ENCODE measurements at places on chromosomes 11 and 22. TPM values are rescaled to one million over a fixed set of nuclear protein-coding genes. Genes with fewer than 3 reads are reported as not detected.

DNA sequence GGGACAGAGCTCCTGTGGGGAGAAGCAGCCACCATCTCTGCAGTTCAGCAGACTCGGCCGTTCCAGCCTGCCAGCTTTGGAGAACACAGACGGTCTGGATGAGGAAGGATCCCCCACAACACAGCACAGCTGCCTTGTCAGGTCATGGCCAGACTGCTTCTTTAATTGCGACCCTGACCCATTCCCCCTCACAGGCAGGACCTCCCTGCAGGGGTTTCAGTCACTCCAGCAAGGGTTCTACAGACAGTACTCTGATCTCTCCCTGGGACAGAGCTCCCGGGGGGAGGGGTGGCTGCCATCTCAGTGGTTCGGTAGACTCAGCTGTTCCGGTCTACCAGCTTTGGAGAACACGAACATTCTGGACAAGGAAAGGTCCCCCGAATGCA lies 173.5 kb downstream of the TTC28 start:
- no peak for DNase-seq

DNA sequence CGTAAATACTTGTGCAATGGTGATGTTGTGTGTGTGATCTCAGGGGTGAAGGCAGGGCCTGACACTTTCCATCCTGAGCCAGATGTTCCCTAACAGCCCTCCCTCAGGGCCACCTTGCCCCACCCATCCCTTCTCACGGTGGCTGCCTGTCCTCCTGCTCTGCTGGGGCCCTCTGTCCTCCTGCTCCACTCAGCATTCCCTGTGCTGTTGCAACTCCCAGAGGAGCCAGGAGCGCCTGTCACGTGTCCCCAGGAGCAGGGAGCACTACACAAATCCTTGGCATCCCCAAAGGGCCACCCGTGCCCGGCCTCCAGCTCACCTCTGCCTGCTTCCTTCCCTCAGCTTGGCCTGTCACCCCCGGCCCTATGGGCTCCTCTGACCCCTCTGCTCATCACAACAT lies 10.2 kb upstream of the CSNK1E start:
- DNase-seq, result no peak

GRCh38 chr11:73991471-73992006 lies 8.9 kb upstream of the UCP2 start:
- DNase-seq, result no peak

DNA sequence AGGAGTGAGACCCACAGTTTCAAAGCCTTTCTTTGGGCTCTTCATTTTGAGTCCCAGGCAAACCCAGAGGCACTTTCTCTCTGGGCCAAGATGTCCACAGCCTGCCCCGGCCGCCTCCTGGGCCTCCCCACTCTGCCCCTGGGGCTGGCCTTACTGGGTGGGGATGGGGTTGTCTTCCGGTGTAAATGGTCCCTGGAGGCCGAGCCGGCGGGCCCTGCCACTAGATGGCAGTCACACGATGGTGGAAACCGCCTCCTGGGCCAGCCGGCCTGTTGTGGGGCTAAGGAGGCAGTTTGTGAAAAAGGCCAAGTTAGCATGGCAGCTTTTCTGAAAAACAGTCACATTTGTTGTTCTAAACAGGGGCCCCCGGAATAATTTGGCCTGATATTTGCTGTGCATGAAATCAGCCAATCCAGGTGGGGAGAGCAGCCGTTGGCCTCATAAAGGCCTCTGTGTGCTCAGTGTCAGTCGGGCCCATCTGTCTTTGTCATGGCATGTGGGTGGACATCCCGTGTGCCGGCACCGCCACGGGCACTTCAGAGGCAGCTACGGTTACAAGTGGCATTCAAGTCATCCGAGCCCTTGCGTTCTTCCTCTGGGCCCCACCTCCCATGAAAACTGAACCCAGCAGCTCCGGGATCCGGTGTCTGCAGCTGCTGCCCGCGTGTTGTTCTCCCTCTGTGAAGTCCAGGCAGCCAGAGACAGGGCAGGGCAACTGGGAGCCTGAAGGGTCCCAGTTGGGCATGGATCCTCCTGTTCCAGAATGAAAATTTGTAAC lies 6.5 kb downstream of the MRPL23 start:
- DNase-seq, result no peak

The C11orf91 gene
- total RNA-seq, result not detected

The ALX4 gene
- 4.1 TPM for total RNA-seq
